Stimulated activated CD4-positive, alpha-beta T cell treated with anti-CD3 and anti-CD28 coated beads, TNF-alpha, amount 100 ng/mL, for 1 hour (primary cell): ENCODE measurements at places on chromosomes 3 and 15.

DNA sequence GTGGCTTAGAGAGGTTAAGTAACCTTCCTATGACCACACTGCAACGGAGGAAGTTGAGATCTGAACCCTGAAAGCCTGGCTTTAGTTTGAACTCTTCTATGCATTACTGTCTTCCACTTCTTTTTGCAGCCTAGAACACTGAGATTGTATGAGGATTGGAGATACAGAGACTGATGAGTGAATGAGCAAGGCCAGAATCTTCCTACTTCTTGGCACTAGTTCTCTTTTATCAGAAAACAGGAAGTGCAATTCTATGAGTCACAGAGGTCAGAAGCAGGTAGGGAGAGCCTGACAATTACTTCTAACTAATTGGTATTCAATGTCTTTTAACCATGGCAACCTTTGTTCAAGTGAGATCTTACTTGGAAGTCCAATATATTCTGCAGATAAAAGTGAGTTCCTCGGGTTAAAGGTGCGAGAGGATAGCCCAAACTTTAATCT is 219.0 kb downstream of the SHQ1 start:
- no peak for DNase-seq

GRCh38 chr3:195757827-195758226 is 37.0 kb downstream of the MUC20 start:
- no peak for DNase-seq

DNA sequence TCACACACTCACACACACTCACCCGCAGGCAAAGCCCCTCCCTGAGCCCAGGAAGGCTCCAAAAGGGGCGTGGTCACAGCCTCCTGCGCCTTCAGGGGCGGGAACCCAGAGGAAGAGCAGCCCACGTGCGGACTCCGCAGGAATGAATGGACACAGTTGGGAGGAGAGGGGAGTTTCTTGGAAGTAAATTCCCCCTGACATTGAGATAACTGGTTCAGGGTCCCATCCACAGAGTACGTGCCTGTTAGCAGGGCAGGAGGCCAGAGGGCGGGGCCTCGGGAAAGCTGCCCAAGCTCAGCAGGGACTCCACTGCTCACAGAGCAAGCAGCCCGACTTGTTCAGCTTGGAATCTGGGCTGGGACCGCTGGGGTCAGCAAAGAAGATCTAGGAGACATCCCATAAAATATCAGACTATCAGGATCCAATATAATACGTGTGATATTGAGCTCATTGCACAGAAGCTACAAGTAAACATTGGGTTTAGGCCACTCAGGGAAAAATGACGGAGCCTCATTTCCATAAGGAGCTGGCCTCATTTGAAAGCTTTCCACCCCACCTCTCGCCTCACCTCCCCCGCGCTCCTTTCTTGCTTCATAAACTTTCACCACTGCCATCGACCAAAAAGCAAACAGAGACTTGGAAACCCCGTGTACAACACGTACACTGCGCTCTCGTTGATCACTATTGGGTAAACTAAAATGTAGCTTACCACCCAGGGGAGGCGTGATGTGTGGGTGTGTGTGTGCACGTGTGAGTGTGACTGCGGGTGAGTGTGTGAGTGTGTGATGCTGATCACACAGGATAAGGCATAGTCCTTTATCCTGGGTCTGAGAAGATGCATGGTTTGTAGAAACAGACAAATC is 36.0 kb downstream of the TM2D3 start:
- DNase-seq: no peak

GRCh38 chr3:12230877-12231276 is 58.0 kb upstream of the PPARG start:
- no peak for DNase-seq

DNA sequence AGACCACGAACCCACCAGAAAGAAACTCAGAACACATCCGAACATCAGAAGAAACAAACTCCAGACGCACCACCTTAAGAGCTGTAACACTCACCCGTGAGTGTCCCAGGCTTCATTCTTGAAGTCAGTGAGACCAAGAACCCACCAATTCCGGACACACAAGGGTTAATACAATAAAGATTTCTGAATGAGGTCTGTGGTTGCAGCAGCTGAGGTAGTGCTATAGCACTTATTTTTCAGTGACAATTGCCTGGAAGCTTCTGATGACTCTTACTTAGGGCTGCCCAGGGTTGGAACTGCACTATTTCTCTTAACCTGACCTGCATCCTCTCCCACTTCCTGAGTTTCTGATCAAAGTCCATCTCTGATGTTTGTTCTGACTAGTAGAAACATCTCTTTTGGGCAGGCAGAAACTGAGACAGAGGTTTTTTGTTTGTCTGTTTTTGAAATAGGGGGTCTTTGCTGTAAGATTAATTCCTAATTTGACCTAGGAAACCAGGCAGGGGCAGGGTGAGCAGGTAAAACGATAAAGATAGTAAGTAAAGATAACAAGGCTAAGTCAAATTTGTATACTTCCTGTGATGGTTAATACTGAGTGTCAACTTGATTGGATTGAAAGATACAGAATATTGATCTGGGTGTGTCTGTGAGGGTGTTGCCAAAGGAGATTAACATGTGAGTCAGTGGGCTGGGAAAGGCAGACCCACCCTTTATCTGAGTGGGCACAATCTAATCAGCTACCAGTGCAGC is 169.1 kb downstream of the GAP43 start:
- no peak for DNase-seq

GRCh38 chr3:188595890-188596376 is 442.0 kb downstream of the LPP start:
- no peak for DNase-seq

DNA sequence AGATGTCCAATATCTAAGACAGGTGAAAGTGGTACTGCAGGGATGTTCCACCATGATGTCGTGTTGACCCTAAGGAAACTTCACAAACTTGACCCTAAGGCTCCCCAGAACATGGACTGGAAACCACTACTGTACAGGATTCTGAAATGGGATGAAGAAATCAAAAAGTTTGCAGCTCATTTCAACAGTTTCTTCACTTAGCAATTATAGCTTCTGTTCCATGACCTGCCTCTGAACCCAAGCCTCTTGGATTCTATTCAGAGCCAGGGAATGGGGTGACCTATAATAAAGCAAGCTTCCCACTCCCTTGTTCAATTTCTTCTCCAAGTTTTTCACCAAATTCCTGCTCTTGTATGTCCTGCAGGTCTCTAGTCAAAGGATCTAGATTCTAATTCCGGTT is 40.7 kb downstream of the DUT start:
- DNase-seq: no peak

- DNase-seq: no peak
These were observed 29.4 kb downstream of the PGPEP1L start for GRCh38 chr15:98978153-98978552.

DNA sequence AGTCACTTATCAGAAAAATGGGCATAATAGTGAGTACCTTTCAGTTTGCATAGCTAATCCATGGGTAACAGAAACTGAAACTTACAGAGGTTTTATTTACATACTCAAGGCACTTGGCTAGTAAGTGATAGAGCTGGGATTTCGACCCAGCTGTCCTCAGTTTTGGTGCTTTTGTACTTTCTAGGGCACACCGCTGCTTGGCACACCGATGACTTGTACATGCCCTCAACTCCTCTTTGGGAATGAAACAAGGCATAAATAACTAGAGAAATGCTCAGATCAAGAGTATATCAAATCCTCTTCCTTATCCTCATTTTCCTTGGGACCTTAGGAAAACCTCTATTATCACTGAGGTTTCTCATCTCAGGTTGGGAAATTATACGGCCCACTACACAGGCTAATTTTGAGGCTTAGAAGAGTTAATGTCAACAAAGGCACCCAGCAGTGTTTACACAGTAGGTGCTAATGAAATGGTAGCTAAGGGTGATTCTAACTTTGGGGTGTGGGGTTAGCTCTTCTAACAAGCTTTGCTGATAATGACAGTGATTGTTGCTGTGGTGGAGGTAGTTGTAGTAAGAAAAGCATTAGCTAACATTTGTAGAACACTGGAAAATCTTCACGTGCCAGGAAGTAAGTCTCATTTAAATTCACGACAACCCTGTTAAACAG is 20.3 kb upstream of the DGKG start:
- DNase-seq: no peak
